CD4-positive, alpha-beta T cell treated with Interleukin-6 at 100 ng/mL for 8 hours (primary cell): ENCODE measurements at places on chromosomes 3 and 15.

- no peak for DNase-seq
These were observed 29.0 kb downstream of the CCDC33 start for GRCh38 chr15:74265046-74265639.

- DNase-seq = no peak
These were observed 320.4 kb upstream of the RASGRP1 start for GRCh38 chr15:38885001-38885400.

DNA sequence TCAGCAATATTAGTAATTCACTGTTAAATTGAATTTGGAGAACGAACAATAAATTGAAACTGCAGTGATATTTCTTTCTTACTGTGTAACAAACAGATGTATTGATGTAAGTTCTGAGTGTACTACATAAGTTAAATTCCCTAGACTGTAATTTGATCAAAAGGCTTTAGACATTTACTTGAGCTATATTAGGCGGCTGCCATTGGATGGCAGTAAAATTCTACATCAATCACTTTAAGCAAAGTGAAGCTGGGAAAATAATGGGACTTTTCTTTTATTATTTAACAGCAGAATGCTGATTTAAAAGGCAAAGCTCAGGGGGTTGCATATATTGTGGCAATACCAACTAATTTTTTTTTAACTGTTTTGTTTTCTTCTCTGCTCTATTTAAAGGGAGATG, 212.6 kb upstream of the PLSCR5 start:
- no peak for DNase-seq

DNA sequence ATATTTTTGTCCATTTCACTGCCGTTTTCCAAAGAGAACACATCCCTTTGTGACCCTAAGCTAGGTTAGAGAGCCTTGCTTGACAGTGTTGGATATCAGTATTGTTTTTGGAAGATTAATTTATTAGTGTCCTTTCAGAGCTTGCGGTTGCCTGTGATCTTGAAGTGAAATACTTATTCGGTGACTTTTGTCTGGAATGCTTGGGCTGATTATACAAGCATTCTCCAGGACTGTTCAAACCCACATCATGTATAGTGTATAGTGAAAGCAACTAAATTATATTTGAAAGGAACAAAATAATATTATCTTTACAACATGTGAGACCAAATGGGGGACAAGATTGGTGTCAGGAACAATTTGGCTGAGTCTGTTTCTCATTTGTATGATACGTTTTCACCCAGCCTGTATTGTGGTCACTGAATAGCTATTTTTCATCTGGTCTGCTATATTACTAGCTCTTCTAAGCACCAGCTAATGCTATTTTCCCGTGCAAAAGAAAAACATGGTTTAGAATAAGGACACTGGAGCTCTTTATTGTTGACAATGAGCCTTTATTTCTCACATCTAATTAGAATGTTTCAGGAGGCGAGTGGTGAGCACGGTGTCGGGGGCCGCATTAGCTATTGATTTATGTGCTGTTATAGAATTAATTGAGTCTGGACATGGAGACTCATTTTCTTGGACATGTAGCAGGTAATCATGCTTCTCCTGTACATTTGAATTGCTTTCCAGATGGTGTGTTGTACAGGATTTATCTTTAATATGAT, 158.1 kb downstream of the APBA2 start:
- DNase-seq = no peak

DNA sequence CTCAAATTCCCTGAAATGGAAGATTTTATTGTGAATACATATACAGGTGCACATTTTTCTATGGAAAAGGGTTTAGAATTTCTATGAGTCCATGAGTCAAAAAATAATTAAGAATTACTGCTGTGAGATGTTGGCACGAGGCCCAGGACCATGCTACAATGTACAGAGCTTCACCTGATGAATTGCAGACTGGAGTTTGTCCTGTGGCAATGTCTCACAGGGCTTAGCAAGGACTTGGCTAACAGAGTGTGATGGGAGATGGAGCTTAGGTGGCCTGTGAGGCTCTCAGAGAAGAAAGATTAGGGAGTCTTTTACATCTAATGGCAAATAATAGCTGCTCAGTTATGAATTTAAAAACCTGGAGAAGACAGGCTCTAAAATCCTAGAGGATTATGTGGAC, 219.5 kb upstream of the CBLB start:
- no peak for DNase-seq

DNA sequence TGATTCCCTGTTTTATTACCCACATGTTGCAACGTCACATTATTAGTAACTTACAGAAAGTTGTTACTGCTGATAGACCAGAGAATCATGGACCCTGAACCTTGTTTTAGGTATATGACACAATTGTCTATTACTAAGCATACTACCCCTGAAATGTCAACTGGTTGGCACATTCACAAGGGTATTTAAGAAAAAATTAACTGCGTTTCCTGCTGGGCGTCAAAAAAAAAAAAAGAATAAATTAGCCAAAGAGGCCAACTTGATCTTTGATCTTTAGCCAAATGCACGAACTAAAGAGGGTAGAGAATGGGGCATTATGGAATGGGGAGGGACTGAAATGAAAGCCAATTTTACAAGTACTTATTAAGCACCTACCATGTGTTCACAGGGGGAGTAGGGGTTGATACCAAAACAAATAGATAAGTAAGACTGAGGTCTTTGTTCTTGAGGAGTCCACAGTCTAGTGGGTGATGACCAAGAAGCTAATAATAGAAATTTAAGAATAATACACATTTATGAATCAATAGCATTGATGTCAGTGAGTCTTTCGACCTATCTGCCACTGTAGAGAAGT, 17.8 kb upstream of the MUC13 start:
- DNase-seq = no peak

- no peak for DNase-seq
These were observed 124.5 kb downstream of the GSK3B start for GRCh38 chr3:119969759-119970158.

DNA sequence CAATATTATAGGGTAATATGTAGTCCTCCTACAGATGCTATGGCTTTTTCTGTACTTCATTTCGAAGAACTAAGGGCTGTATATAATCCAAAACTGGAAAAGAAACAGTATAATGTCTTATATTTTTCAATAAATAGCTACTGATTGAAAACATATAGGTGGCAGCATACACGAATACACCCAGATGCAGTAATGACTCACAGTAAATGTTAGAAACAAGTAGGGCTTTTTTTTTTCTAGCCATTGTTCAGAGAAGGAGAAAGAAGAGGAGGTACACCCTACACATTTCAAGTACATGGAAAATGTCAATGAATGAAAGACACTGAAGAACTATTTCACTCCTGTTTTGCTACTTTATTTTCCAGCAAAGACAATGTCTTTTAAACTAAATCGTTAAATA, 9.4 kb downstream of the DAZL start:
- no peak for DNase-seq

DNA sequence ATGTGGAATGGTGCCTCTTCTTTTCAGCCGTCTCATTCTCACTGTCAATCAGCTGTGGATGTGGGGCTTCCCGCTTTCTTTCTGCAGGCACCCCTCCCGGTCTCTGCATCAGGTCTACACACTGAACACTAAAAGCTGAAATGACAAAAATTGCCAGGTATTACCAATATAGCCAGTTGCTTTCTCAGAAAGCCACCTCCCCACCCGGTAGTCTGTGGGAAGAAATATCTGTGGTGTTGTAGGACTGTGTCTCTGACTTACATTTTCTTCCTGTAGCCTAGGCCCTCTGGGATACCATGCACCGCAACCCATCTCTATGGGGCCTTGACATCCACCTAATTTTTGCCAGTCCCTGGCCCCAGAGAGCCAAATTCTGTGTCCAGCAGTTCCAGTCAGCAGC, 19.2 kb upstream of the EPHB1 start:
- DNase-seq = no peak

- DNase-seq = no peak
These were observed 23.9 kb upstream of the XIRP1 start for GRCh38 chr3:39216176-39216790.

- no peak for DNase-seq
These were observed 6.9 kb upstream of the SKIC8 start for GRCh38 chr15:78306176-78306774.

GRCh38 chr15:91844928-91845327, 8.6 kb upstream of the SLCO3A1 start:
- DNase-seq = no peak

DNA sequence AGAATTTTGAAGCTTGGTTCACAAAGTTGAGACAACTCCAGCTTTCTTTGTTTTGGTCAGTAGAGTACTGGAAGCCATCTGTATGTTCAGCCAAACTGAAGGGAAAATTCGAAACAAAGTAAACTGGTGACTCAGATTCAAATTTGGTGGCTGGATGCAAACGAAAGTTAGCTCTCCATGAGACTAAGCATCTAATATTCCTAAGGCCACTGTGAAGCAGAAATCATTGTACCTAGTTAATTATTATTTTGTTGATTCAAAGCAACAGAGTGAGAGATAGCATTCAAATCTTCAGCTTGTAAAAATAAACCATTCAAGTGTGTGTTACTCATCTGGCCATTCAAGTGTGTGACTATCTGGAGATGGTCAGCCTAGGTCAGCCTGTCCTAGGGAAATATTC, 42.1 kb downstream of the NR2F2 start:
- no peak for DNase-seq

- DNase-seq = no peak
These were observed 114.0 kb downstream of the RFTN1 start for GRCh38 chr3:16399473-16399872.

DNA sequence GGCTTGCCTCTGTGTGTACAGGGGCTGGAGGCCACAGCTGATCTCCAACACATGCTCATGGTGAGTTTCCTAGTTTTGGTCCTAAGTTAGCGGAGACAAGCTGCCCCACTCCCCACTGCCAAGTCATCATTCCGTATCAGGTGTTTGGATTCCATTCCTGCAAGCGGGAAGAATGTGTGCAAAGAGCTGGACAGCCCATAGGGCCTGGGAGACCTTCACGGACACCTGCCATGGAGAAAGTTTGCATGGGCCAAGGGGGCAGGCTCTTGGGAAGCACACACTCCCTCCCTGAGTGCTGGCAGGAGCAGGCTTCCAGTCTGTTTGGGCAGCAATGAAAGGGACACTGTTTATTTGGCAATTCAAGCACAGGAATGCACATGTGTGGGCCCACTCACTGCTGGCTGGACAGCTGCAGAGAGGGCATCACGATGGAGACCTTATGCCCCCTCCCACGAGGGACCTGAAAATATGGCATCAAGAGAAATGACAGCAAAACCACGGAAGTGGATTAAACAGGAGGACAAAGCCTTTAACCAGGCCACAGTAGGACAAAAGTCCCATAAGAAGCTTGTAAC, 149.7 kb downstream of the KLF13 start:
- DNase-seq = no peak

DNA sequence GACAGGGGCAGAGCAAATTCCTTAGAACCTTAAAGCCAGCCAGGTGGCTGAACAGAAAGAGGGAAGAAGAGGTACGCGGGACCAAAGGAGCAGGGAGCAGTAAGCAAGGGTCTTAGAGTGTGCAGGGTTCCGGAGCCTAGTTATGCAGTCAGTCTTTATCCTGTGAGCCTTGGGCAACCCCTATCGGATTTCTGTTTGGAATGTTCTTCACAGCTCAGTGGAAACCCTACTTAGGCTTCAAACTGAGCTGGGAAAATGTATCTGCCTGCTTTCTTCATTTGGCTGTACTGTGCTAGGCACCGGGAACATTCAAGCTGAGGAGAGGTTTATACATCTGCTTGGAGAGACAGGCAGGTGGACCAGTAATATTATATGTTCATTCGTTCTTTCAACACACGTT, 37.1 kb downstream of the PSMD6 start:
- DNase-seq = no peak

DNA sequence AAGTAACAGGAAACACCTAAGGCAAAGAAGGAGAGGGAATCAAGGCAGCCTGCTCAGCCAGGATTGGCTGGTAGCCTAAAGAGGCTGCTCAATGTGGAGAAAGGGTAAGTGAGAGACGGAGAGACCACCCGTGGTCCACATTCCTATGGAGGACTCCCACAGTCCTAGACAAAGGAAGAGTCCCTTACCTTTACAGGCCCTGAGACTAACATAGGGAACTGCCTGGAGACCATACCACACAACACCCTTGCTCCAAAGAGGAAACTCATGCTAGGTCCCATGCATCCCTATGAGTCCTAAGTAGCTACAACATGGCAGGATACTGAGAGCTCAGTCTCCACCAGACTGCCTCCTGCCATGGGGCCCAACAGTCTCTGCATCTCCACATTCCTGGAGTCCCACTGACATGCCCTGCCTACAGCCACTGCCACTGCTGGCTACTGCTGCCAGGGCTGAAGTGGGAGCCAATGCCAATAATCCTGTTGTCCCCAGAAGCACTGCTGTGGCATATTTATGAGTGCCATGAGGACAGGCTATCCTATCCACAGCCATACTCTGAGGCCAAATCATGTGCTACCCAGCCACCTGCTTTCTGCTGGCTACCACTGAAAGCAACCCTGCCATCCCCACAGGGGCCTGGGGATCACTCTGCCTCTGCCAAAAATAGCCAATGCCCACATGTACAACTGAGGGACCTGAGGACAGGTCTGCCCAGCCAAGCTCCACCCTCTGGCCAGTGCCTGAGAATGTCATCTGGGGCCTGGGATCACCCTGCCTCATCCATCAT, 45.0 kb downstream of the COPS2 start:
- no peak for DNase-seq

DNA sequence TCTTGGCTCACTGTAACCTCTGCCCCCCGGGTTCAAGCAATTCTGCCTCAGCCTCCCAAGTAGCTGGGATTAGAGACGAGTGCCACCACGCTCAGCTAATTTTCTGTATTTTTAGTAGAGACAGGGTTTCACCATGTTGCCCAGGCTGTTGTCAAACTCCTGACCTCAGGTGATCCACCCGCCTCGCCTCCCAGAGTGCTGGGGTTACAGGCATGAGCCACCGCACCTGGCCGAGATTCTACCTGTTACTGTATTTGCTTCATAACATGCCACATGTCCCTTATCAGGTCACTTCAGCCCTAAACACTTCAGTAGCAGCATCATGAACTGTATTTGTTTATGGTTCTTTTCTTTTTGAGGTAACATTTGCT, 7.5 kb upstream of the LCTL start:
- DNase-seq = no peak

GRCh38 chr15:80846031-80846815, 67.1 kb downstream of the CEMIP start:
- DNase-seq = no peak

- DNase-seq = no peak
These were observed 49.4 kb downstream of the MYZAP start for GRCh38 chr15:57640930-57641682.

GRCh38 chr3:187334904-187335303, 33.3 kb upstream of the RTP4 start:
- DNase-seq = no peak

DNA sequence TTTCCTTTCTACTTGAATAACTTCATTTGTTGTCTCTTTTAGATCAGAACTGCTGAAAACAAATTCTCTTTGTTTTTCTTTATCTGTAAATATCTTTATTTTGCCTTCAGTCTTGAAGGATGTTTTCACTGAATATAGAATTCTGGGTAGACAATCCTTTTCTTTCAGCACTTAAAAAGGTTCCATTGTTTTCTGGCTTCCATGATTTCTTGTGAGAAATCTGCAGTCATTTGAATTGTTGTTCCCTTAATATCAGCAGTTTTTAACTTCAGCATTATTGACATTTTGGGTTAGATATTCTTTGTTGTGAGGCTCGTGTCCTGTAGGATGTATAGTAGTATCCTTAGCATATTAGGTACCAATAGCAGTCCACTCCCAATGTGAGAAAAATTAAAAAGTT, 65.8 kb downstream of the SV2B start:
- no peak for DNase-seq

GRCh38 chr3:98012979-98013378, 22.1 kb downstream of the GABRR3 start:
- no peak for DNase-seq
